MG63 (cell line): ENCODE measurements at places on chromosomes 2 and 18. TPM values are rescaled to one million over a fixed set of nuclear protein-coding genes. Genes with fewer than 3 reads are reported as not detected.

GRCh38 chr18:79257480-79257879 lies 138.2 kb upstream of the NFATC1 start:
- DNase-seq, result no peak

DNA sequence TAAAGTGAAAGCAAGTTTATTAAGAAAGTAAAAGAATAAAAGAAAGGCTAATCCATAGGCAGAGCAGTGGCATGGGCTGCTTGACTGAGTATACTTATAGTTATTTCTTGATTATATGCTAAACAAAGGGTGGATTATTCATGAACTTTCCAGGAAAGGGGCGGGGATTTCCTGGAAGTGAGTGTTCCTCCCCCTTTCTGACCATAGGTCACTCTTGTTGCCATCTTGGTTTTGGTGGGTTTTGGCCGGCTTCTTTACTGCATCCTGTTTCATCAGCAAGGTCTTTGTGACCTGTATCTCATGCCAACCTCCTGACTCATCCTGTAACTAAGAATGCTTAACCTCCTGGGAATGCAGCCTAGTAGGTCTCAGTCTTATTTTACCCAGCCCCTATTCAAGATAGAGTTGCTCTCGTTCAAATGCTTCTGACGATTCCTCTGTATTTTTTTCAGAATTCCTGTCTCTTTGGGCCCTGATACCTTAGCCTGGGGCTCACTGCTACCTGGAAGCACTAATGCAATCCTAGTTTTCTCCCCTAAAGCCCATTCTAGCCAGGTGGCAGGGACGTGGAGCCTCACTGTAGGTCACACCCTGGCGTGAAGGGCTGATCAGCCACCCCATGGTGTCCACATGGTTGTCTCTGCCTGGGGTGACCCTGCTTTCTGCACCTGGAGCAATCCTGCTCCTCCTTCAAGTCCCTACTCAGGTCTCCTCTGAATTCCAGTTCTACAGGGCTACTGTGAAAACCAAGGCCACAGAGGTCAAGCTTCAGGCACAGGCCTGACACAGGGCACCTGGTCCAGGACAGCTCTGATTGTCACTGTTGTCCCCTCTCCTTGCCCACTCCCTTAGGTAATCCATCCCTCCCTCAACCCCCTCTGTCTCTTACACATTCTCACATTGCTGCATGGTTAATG lies 6.0 kb upstream of the SLC35F6 start:
- peak; percentile 95 for DNase-seq

- DNase-seq, result no peak
These were observed 216.2 kb downstream of the GBX2 start for GRCh38 chr2:235951982-235952381.

The GAL3ST2 gene
- 1.7 TPM in 1 of 2 replicates, not detected in the other for total RNA-seq

DNA sequence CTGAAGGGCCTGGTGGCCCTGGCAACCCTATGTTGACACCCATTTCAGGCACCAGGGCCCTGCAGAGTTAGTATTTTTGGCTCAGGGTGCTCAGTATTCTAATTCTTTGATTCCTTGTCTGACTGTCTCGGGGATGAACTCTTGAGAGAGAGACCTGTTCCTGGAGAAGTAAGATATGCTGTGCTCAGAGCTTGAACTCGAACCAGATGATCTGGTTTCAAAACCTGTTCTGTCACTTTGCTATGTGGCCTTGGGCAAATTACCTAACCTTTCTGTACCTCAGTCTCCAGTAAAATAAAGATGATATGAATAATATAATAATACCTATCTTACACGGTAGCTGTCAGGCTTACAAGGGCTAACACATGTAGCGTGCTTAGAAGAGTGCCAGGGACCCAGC lies 294.2 kb downstream of the DYSF start:
- no peak for DNase-seq

The VIL1 gene
- total RNA-seq, result not detected in 2 replicates
